HCT116 (cell line): ENCODE measurements at places on chromosomes 13 and 19.
A peak's percentile ranks its signal among the peaks of the same experiment; 100 is the strongest.

DNA sequence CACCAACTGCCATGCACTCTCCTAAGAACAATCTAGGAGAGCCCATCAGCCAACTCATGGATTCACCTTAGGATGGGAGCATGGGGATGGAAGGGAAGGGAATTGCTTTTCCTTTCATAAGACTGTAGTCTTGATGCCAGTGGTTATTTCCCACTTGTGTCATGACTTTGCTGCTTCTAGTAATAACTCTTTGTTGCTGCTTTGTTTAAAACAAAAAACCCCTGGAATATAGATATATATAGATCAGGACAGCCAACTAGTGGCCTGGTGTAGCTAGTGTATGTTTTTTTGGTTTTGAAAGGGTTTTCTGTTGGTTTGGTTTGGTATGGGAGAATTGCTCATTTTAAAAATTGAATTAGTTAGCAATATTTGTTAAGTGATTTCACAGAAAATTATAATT is 39.3 kb upstream of the KCTD4 start:
- DNase-seq, result no peak

GRCh38 chr13:79457390-79457789 is 23.6 kb upstream of the NDFIP2 start:
- no peak for DNase-seq

DNA sequence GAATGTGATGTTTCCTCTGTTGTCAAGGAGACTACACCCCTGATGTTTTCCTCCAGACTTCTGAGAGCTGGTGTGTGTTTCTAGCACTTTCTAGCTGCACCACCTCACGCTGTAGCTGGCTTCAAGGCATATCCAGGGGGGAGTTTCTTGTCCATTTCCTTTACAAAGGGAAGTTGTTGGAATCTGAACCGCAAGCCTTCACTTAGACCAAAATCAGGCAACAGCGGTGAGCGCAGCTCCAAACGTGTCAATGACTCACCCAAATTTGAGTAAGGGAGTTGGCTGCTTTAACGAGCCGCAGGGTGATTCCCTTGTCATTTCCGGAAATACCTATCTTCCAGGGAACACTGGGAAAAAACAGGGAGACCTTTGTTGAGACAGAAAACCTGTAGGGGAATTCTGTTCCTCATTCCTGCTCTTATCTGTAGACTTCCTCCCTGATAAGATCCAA is 2.5 kb downstream of the LDLR start:
- peak; percentile 83 for DNase-seq

DNA sequence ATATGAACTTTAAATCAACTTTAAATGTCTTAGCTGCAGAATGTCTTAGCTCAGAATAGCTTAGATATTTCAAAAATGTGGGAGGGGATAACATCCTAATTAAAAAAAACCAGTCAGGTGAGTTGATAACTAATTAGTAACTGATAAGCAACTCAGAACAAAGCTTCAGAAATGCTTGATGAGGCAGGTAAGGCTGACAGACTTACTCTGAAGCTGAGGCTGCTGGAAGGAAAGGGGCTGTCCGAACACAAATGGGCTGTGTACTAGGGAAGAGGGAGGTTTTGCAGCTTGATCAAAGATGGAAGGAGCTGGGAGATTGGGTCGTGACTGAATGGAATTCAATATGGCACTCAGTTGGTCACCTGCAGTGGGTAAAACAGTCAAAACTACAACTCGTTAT is 91.2 kb upstream of the FBXL3 start:
- no peak for DNase-seq

DNA sequence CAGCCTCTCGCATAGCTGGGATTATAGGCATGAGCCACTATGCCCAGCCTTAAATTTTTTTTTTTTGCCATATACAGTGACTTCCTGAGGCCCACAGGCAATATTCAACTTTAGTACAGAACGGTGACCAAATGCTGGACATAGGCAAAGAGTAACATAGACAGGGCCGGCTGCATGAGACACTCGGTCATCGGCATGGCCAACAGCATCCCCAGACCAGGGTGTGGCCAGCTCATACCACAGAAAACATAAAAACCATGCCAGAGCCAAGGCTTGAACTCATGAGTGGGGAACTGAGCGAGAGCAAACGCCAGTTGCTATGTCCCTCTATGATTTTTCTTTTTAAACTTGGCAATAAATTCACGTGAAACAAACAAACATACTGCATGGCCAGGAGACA is 17.0 kb downstream of the KANK2 start:
- DNase-seq, result no peak

DNA sequence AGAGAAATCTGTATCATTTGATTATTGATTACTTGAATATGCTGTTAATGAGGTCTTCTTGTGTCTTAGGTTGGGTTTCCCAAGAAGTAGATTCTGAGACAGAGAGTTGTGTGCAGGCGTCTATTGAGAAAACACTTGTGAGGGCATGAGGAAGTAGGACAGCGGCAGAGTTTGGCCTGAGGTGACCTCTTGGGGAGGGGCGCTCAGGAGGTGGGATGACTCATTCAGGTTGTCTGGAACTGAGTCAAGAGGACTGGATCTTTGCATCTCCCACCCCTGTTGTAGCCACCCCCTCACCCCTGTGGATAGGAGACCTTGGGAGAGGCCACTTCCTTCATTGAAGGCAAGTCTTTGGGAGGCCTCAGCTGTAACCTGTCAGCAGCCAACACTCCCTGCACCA is 35.2 kb upstream of the WDFY2 start:
- DNase-seq, result no peak
